CD4-positive, alpha-beta T cell treated with Interleukin-17A for 4 hours (primary cell): ENCODE measurements at places on chromosomes 1 and 21.

DNA sequence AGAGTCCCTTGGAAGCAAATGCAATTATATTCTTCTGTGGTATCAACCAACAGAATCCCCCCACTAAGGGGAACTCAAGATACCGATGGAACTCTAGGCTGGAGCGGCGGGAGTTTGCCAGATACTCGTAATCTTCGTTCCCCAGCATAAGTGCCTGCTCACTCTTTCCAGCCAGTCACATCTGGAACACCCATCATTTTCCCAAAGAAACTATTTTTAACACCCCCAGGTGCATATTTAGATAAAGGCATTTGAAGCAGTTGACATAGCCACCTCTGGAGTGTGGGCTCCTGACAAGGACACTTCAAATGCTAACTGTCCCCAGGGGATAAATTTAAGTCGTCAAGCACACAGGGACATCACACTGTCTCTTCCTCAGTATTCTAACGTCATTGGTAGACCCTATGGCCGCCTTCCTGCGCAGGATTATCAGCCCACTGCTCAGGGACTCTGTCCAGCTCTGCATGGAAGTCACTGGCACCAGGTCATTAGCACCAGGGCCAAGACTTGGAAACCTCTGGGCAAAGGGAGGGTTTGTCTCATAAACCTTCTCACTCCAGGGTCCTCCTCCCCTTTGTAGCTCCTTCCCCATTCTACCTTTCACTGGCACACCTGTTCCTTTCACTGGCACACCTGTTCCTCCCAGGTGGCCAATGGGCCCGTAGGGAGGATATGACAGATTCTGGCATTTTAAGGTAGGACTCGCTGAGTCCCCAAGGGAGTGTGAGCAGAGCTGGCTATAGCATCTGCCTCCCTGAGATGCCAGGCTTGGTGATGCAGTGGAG is 48.8 kb downstream of the H3-3A start:
- no peak for DNase-seq

DNA sequence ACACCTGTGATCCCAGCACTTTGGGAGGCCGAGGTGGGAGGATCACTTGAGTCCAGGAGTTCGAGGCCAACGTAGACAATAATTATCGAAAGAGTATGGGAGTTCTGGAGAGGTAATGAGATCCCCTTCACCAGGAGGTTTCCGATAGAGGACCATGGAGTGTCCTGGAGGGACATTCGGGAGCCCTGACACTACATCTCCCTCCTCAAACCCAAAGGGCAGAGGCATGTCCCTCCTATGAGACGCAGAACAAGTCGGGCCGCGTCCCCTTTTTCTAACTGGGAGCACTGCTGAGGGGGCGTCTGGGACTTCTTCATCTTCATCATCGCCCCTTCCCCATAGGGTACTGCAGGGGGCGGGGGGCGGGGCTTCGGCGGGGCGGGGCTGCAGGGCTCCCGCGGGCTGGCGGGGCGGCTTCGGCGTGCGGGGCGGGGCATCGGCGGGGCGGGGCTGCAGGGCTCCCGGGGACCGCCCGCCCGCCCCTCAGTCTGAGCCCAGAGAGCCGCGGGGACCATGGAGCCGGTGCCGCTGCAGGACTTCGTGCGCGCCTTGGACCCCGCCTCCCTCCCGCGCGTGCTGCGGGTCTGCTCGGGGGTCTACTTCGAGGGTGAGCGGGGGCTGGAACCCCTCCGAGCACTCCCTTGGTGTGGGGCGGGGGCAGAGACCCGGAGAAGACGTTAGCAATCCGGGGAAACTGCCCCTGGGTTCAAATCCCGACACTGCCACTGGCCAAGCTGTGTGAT is at the start of gene THEMIS2:
TSS of gene THEMIS2 (plus strand) at position 486 of the 743 bp plus-strand sequence. CDS start at position 514, 28 bp downstream.
- DNase-seq = peak; percentile 93

- DNase-seq = no peak
These were observed 24.2 kb downstream of the PDE9A start for GRCh38 chr21:42677339-42678321.

GRCh38 chr1:114386129-114387009 is 124.6 kb downstream of the TRIM33 start:
- no peak for DNase-seq

DNA sequence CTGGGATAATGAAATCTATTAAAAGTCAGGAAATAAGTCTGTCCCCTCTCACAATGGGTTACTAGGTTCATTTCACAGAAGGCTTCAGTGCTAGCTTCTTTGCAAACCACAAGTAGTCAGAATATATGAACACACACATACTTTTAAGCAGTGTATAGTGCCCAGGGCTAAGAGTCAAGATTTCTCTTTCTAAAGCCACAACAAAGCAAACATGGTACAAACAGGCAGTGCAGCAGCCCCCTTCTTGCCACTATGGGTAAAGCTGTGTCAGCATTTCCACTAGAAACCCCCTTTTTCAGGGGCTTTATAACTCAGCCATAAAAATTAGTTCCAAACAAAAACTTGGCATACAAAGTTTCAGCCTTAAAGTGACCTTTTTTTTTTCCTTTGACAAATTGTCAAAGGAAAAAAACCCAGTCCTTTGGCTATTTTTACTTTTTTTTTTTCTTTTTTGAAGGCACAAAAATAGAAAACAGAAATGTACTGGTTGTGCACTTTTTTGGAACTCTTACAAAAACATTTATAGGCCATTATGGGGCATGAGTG is 315.4 kb downstream of the LMO4 start:
- DNase-seq = no peak

GRCh38 chr1:52502789-52503188 is 50.1 kb downstream of the TUT4 start:
- DNase-seq = peak; percentile 42

- DNase-seq = no peak
These were observed 2.7 kb downstream of the DDX20 start for GRCh38 chr1:111758373-111758772.

- no peak for DNase-seq
These were observed 30.6 kb upstream of the SDE2 start for GRCh38 chr1:226029568-226030225.

GRCh38 chr1:201898992-201899391 is 10.3 kb downstream of the SHISA4 start:
- no peak for DNase-seq

GRCh38 chr1:11187931-11188330 is 1.2 kb upstream of the ANGPTL7 start:
- DNase-seq = no peak

- DNase-seq = peak; percentile 18
These were observed 1.4 kb downstream of the PMF1 start for GRCh38 chr1:156214024-156214748.

DNA sequence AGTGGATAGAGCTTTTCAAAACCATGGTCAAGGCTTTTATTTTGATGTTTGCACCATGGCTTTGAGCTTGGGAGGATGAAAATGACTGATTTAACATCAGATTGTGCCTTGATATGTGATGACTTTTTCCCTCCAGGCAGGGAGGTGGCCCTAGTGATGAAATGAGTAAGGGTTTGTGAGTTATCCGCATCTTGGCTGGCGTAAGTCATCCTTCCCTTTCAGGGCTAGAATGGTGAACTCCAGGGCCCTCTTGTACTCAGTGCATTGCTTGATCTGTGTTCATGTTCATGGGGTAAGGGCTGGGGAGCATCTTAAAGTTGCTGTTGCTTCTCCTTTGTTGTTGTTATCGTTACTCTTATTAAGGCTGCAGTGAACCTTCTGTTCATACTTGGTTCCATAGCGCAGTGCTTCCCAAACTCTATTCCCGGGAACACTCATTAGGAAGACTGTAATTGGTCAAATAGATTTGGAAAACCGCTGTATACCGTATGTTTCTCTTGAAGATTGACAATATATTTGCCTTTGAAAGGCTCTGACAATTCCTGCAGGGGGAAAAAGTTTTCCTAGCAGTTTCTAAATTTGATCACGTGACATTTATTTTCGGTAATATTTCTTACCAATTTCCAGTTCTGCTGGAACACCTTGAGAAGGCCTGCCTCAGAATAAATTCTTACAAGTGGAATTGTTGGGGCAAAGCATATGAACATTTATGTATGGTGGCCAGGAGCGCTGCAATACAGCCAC is 23.1 kb downstream of the GPR137B start:
- DNase-seq = no peak
